Spleen (tissue), 13 donors: ENCODE measurements at places on chromosomes 12 and 14. TPM values are rescaled to one million over a fixed set of nuclear protein-coding genes. Genes with fewer than 3 reads are reported as not detected.

The TMX1 gene
- total RNA-seq: 40.5 TPM

GRCh38 chr12:55933799-55934742, 3.1 kb downstream of the DGKA start:
- no peak for DNase-seq
- no peak overlapping the region for H3K4me3 ChIP-seq
- peaks cover 21% of the 10 kb centered on the region for H3K36me3 ChIP-seq
- H3K27ac ChIP-seq: peak overlapping the region; percentile 99
- peaks cover 52% of the 10 kb centered on the region for H3K4me1 ChIP-seq
- H3K27me3 ChIP-seq: no peaks in the 10 kb centered on the region

The TDRD9 gene
- 8.4 TPM for total RNA-seq

The SMIM41 gene
- total RNA-seq: 8.1 TPM

DNA sequence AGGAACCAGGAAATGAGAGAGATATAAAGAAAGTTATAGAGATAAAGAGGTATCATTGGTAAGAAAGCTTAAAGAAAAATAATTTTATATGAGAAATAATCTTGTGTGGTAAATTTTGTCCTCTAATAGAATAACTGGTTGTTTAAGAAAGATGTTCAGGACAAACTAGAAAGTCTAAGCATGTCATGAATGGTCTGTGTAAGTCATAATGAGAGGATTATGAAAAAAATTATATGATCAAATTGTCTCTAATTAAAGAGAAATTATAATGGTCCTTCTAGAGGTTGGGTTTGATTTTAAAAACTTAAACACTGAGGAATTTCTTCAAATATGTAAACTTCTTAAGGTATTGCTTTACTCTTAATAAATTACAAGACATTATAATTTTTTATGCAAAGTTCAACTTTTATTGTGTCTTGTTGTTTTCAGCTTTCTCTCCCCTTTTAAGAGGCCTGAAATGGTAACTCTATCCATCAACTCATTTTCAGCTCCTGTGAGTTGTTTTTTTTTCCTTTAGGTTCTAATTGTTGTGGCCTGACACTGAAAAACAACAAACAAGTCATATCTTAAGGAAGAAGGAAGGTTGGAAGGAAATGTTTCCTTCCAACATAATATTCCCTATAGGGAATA, 88.2 kb upstream of the CNOT2 start:
- no peak overlapping the region for H3K4me3 ChIP-seq
- no peaks in the 10 kb centered on the region for H3K4me1 ChIP-seq

GRCh38 chr14:99521176-99522024, 40.2 kb downstream of the CCNK start:
- DNase-seq: peak; percentile 66
- peaks cover 12% of the 10 kb centered on the region for H3K4me1 ChIP-seq
- no peaks in the 10 kb centered on the region for H3K36me3 ChIP-seq
- H3K27me3 ChIP-seq: no peaks in the 10 kb centered on the region
- H3K4me3 ChIP-seq: no peak overlapping the region
- no peak overlapping the region for H3K27ac ChIP-seq

DNA sequence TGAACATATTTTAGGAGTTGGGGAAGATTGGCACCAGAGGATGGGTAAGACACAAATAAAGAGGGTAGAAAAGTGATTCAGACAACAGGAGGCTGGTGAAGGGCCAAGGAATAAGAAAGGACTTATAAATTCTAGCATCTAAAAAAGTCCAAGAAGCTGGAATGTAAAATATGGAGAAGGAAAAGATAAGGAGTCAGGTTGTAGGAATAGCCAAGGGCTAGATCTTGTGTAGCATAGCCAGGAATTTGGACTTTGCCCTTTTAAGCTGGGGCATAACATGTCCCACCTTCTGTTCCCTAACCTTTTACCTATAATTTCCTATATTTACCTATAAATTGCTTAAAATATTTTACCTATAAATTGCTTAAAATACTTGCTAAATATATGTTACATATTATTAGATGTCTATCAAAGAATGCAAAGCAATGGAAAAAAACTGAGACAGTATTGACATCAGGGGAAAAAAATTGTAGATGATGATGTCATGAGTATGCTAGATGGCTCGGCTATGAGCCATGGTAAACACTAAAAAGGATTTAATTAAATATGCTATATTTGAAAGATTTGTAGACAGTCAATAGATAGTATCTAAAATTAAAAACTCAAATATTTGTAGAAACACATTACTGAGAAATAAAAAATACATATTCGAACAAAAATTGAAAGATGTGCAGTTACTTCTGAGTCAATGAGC, 99.7 kb upstream of the PLEKHG7 start:
- no peak overlapping the region for H3K4me3 ChIP-seq
- peaks cover 26% of the 10 kb centered on the region for H3K4me1 ChIP-seq
- H3K27ac ChIP-seq: no peak overlapping the region
- no peak for DNase-seq
- no peaks in the 10 kb centered on the region for H3K36me3 ChIP-seq

The LRIG3 gene
- 110 TPM for total RNA-seq
